GM23248 (cell line): ENCODE measurements at places on chromosomes 12 and 14.

GRCh38 chr12:33551006-33551405, 111.4 kb upstream of the SYT10 start:
- no peak for DNase-seq

DNA sequence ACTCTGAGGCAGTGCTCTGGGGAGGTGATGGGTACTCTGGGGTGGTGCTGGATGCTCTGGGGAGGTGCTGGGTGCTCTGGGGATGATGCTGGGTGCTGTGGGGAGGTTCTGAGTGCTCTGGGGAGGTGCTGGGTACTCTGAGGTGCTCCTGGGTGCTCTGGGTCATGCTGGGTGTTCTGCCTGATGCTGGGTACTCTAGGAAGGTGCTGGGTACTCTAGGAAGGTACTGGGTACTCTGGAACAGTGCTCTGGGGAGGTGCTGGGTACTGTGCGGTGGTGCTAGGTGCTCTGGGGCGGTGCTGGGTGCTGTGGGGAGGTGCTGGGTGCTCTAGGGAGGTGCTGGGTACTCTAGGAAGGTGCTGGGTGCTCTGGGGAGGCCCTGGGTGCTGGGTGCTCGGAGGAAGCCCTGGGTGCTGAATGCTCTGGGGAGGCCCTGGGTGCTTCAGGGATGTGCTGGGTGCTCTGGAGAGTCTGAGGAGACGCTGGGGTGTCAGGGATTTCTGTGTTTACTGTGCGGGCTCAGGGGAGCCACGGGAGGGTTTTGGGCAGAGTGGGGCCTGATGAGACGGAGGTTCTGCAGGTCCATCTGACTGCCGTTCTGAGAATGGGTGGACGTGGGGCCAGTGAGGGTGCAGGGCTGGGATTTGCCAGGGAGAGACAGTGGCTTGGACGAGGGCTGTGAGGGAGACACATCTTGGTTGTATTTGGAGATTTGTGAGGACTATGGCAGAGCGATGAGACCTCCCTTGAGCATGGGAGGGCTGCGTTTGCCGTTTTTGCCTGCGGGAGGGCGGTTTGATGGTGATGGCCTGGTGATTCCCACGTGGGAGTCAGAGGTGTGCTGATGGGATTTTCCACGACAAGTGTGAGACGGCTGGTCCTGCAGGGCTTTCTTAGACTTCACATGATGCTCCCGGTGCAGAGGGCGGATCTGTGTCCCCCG, 30.0 kb downstream of the MMP17 start:
- DNase-seq, result no peak

- no peak for DNase-seq
Observed at GRCh38 chr12:66280561-66280960, 21.7 kb upstream of the HELB start.

GRCh38 chr12:115351514-115352077, 667.6 kb upstream of the TBX3 start:
- DNase-seq, result peak; percentile 81

- peak; percentile 99 for DNase-seq
Observed at GRCh38 chr12:26319511-26319910, 124.1 kb downstream of the SSPN start.

- peak; percentile 8 for DNase-seq
Observed at GRCh38 chr14:93430315-93431035, at the start of gene UNC79. TSS of gene UNC79 (plus strand) at chr14:93430939. CDS start at chr14:93431030, 91 bp downstream.

DNA sequence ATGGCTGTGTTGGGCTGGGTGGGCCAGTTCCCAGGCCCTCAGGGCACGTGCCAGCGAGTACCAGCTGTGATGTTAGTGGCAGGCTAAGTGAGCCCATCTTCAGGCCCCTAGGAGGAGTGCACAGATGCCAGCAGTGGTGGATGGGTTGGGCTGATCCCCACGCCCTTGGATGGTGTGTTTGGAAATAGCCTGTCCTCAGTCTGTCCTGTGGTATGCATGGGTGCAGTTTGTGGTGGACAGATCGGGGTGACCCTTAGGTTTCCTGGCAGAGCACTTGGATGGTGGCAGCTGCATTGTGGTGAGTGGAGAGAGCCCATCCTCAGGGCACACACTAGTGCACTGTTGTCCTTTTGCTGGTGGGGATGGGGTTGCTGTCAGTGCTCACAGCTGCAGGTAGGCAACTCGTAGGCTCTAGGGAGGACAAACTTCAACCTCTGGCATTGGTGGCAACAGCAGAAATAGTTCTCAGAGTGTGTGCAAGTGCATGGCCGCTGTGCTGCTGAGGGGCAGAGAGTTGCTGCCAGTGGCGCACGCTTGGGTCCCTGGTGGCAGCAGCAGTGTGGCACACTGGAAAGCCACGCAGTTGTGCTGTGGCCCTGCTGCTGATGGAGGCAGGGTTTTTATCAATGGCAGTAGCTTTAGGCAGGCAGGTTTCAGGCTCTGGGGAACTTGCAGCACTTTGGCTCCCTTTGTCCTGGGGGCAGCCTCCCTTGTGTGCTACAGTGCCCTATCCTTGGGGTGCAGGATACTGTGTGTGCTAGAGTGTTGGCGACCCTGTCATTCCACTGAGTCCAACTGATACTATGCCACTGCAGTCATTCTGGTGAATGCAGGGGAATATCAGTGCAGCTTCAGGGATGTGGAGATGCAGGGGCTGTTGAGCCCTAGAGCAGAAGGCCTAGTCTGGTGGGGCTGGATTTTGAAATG, 65.5 kb downstream of the FBXO33 start:
- no peak for DNase-seq

- DNase-seq, result peak; percentile 13
Observed at GRCh38 chr12:104250366-104251125, 35.0 kb downstream of the TXNRD1 start.

GRCh38 chr14:68232300-68233055, 412.9 kb downstream of the RAD51B start:
- peak; percentile 99 for DNase-seq

DNA sequence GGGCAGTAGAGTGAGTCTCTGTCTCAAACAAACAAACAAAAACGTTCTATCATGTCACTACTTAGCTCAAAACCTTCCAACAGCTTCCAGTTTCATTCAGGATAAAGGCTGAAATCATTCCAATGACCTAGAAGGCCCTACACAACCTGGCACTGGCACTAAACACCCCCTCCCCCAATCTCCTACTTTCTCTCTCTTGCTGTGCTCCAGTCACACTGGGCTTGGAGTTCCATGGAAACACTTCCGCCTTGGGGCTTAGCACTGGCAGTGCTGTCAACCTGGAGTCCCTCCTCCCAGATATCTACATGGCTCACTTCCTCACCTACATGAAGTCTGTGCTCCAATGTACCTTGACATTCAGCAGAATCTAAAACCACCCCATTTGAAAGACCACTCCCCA, 65.0 kb upstream of the SINHCAF start:
- no peak for DNase-seq
